ENCODE measurements at places on chromosomes 12 and 14.

DNA sequence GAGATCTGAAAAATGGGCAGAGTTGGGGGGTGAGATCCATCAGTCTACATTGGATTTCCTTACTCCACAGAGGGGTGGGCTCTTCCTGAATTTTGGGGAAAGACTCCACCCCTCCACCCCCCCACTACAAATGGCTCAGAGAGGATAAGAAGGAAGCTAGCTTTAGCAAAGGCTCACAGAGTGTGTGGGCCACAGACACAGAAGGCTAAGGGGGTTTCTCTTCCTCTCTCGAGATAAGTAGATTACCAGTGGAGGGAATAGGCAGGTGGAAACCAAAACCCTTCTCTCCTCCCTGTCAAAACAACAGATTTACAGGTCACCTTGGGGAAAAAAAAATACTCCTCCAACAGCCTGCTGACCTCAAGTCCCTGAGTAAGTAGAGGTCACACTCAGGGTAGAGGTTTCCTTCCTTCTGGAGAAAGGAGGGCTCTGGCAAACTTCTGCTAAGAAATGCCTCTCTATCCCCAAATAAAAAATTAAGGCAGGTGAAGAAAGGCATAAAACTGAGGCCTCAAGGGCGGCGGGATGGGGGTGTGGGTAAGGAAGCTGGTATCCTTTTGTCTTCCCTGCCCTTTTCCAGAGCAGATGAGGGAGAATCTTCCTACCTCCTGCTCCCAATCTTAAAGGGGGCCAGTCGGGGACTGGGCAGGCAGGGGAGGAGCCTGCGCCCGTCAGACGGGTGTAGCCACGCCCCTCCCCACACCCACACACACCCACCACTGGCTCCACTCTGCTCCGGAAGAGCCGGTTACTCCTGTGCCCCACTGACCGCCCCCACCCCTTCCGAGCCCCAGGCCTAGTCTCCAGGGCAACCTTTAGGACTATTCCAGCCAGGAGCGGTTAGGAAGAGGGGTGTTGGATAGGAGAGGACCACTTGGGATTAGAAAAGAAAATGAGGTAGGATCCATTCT, 1.9 kb upstream of the BAZ2A start:
- DNase-seq = peak; percentile 62

DNA sequence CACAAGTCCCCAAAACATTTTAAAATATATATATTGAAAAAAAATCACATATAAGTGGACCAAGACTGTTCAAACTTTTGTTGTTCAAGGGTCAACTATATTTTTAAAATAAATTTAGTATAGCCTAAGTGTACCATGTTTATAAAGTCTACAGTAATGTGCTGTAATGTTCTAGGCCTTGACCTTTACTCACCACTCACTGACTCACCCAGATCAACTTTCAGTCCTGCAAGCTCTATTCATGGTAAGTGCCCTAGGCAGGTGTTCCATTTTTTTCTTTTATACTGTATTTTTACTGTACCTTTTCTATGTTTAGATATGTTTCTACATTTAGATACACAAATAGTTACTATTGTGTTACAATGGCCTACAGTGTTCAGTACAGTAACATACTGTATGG, 23.4 kb upstream of the TMTC1 start:
- no peak for DNase-seq

- DNase-seq = no peak
Observed at GRCh38 chr12:76920172-76921099, 41.6 kb upstream of the CSRP2 start.

DNA sequence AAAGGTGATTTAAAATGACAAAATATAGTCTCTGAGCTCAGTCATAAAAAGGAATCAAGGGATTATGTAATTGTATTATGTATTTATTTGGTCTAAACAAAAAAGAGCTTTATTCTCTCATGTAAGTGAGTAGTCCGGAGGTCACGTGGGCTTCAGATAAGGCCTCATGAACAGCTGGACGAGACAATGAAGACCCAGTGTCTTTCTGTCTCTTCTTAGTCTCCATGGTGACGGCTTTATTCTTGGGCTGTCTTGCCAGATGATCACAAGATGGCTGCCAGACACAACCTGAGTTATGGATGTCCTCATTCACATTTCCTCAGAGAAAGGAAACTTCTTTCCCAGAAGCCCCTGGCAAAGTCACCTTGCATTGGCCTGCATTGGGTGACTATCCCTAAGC, 98.6 kb downstream of the ARF6 start:
- no peak for DNase-seq

DNA sequence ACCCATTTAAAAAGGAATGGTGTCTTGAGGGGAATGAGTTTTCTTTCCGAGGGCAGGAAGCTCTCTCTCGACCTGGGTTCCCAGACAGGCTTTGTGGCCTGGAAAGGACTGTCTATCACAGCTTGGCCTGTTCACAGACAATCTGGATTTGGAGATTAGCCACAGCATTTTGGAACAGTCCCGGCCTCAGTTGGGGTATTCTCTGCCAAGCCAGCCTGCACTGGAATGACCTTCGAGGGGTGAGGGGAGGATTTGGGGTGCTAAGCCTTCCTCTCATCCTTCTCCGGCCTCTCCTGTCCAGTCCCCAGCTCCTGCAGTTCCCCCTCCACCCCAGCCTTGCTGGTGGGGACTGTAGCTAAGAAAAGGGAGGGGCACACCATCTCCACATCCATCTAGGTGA, 13.0 kb downstream of the TBX5 start:
- no peak for DNase-seq

GRCh38 chr12:113271466-113271852, 50.2 kb downstream of the TPCN1 start:
- no peak for DNase-seq

DNA sequence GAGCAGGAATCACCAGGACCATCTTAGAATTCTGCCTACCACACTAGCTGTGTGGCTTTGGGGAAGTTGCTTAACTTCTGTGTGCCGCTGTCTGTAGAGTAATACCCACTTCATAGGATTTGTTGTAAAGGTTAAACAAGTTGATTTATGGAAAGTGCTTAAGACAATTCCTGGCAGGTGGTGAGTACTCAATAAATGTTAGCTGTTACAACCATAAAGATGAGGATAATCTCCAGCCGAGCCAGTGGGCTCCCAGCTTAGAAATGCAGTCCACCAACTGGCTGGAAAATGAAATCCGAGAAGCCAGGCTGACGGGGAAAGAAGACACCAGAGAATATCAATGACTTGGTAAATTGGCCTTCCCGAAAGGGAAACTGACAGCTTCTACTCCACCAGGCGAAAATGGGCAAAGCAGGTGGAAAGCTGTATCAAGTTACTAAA, 173.5 kb downstream of the CHST11 start:
- DNase-seq = no peak

DNA sequence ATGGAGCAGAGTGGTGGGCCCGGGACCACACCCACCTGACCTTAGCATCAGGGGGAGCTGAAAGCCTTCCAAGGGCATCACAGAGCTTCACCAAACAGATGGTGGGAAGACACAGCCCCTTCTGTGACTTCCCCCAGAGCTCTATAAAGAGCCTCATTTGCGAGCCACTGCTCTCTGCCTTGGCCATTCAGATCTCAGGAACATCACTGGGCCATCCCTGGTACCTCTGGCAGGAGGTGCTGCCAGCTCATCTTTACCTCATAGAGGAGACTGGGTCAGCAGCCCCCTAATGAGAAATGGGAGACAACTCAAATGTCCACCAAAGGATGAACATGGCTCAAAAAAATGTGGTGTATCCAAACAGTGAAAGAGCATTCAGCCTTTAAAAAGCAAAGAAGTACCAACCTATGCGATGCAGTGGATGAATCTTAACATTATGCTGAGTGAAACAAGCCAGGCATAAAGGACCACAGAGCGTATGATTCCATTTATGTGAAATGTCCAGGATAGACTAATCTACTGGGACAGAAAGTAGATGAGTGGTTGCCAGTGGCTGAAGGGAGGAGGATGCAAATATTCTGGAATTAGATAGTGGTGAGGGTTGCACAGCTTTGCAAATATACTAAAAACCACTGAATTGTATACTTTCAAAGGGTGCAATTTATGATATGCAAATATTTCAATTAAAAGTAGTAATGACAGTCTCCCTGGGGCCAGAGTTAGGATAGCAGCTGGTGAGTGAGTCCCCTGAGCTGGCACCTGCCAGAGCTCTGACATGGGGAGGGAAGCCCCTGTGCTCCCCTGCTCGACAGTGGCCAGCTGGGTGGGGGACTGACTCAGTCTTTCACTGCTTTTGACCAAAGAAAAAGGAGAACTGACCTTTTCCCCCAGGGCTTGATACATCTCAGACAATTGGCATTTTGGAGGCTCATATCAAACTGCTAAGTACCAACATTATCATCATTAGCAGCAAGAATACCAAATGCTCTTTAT, 116.6 kb downstream of the GCH1 start:
- no peak for DNase-seq

Measured in CD4-positive, alpha-beta T cell treated with Interferon alpha-2 for 1 hour (primary cell).